Body of pancreas (tissue), 4 donors: ENCODE measurements at places on chromosomes 4 and X. TPM values are rescaled to one million over a fixed set of nuclear protein-coding genes. Genes with fewer than 3 reads are reported as not detected.

Gene XAGE1B
- not detected for total RNA-seq

Gene TMEM164
- total RNA-seq: 16.1 TPM

Gene ADH7
- not detected for total RNA-seq

GRCh38 chr4:75249739-75250138 lies 264.5 kb downstream of the RCHY1 start:
- no peak for DNase-seq

DNA sequence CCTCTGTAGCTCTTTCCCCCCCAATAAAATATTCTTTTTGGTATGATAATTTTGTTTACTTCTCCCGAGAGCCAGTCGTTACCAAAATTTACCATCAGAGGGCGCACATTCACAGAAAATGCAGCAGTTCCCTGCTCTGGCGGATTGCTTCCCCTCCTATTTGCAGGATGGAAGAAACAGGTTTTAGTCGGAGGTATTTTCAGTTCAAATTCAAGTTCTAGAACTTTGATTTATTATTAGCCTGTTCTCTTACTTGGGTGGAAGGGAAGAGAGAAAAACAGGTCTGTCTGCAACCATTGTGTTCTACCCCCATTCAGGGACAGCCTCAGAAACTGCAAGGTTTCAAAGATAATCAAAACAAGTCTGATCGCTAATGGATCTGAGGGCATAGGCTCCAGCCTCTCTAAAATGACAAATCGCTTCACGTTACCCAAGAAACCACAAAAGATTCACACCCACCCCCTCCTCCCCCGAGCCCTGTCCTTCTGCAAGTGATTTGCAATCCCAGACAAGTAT lies 263.8 kb upstream of the RPS6KA3 start:
- DNase-seq: peak; percentile 54

DNA sequence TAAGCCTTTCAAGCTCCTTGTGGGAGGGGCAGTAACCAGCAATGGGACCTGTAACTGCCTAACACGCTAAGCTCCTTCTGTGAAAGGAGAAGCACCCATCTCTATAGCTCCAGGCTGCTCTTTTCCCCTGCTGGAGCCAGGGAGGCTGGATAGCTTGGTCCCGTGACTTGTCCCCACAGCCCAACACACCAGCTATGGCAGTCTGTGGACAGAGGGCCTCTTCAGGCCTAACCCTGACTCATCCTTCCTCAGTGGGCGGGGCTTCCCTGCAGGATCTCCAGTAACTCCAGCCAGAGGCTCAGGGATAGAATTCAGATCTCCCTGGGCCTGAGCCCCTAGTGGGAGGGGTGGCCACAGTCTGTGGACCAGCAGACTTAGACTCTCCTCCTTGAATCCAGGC lies 1290.1 kb downstream of the PCDH7 start:
- no peak for DNase-seq

DNA sequence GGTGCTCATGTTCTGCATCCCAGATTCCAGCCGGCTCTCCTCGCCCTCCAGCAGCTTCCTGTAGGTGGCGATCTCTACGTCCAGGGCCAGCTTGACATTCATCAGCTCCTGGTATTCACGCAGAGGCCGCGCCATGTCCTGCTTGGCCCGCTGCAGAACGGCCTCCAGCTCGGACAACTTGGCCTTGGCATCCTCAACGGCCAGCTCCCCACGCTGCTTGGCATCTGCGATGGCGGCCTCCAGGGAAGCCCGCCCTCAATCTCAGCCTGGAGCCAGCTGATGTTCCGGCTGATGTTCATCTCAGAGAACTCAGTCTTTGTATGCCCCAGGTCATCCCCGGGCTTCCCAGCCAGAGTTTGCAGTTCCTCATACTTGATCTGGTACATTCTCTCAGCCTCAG lies 431.8 kb upstream of the DIPK2B start:
- no peak for DNase-seq

- no peak for DNase-seq
These were observed 213.6 kb downstream of the CPE start for GRCh38 chr4:165592386-165592785.

GRCh38 chrX:82813671-82814078 lies 694.4 kb upstream of the POU3F4 start:
- peak; percentile 2 for DNase-seq

DNA sequence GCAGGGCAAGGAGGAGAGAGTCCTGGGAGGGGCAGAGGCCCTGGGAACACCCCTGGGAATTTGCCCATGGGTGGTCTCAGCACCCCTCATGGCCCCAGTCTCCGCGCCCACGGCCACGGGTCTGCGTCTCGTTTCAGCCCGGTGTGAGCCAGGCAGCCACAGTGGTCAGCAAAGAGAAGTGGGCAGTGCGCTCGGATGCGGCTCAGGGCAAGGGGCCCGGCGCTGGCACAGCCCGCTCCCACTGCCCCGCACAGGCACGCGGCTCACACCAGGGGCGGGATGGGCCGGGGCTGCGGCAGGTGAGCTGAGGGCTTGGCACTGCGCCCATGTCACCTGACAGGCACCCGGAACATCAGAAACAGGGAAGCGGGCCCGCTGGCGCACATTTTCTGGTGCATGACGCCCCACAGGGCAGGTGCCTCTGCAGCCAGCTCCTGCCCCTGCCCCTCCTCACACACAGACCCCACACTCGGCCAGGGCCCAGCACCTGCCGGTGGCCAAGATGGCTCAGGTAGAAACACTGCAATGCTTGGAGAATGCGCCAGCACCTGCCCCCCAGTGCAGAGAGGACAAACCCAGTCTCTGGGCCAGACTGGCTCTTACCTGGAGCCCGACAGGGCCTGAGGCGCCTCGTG lies 41.9 kb upstream of the MXD4 start:
- DNase-seq: no peak

- no peak for DNase-seq
These were observed 823.7 kb downstream of the GLUD2 start for GRCh38 chrX:121871122-121871521.

DNA sequence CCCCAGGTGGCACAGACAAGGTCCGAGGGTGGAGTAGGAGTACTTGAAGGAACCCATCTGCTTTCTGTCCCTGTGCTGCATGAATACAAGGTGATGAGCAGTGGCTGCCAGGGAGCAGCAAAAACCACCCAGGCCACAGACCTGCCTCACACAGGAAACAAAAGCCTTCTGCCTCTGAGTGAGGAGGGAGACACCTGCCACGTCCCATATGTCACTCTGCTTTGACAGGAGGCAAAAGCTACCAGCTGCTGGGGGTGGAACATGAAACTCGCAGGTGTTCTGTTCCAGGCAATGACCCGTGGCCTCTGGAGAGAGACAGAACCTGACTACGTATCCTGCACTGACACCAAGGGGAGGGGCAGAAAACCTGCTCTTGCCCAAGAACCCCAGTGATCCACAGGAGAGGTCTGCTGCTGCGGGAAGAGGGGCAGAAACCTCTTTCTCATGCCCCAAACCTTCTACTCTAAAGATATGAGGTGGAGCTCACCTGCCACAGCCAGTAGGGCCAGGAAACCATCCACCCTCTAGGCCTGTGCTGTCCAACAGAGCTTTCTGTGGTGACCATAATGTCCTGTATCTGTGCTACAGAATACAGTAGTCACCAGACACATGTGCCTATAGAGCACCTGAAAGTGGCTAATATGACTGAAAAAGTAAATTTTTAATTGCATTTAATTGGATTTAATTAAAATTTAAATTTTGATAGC lies 172.9 kb downstream of the PRDM5 start:
- DNase-seq: no peak

GRCh38 chr4:77236806-77237205 lies 79.8 kb downstream of the CCNG2 start:
- DNase-seq: no peak

DNA sequence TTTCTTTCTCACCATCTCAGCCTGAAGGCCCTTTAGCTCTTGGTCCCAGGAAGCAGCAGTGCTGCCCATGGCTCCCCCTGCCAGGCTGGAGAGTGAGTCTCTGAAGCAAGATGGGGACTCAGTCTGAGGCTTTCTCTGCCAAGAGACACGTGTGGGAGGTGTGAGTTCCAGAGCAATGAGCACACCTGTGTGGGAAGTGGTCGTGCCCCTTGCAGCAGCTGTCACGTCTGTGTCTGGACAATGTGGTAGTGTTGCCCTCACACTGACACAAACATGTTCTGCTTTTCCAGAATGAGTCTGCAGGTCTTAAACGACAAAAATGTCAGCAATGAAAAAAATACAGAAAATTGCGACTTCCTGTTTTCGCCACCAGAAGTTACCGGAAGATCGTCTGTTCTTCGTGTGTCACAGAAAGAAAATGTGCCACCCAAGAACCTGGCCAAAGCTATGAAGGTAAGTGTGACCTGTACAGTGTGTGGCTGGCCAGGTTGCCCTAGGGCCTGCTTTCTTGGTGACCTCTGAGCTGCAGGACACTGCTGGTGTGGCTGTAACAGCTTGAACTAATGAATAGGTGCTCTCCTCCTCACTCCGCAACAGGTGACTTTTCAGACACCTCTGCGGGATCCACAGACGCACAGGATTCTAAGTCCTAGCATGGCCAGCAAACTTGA lies 1.9 kb downstream of the TACC3 start:
- DNase-seq: no peak
